MV-4-11 (cell line): ENCODE measurements at places on chromosomes 4 and X.
A peak's percentile ranks its signal among the peaks of the same experiment; 100 is the strongest.

- no peak for DNase-seq
Observed at GRCh38 chr4:108170631-108171338, 2.1 kb upstream of the LEF1 start.

- DNase-seq: no peak
Observed at GRCh38 chr4:48756689-48757220, 23.3 kb downstream of the FRYL start.

- DNase-seq: no peak
Observed at GRCh38 chrX:81232218-81232617, 30.3 kb downstream of the SH3BGRL start.

DNA sequence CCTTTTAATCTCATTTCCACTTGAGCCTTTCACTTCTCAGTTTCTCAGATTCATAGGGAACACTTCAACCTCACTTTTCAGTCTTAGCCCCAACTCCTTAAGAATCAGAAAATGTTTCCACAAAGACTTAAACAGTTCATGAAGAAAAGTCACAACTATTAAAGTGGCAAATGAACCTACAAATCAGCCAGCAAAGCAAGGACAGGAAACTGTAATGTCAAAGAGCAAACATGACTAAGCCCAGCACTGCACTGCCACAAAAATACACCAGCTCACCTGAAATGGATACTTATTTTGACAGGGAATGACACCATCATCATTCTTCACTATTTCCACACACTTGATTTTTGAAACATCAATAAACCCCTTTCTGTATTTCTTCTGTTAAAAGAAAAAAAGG, 41.8 kb upstream of the TXK start:
- DNase-seq: no peak

DNA sequence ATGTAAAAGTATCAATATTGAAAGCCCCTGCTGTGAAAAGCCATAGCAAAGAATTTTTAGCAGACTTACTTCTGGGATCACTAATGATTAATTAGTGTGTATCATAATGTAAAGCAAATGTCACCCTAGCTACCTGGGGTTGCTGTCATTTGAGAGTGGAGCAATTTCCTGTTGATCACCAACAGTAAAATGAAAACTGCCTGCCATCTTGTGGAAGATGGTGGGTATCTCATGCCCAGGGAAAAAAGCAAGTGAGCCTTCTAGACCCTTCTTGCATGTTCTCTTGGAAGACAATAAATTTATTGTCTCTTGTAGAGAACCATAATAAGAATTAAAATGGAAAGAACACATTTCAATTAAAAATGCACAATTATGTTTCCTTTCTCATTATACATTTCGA, 360.2 kb downstream of the ZIC3 start:
- no peak for DNase-seq

DNA sequence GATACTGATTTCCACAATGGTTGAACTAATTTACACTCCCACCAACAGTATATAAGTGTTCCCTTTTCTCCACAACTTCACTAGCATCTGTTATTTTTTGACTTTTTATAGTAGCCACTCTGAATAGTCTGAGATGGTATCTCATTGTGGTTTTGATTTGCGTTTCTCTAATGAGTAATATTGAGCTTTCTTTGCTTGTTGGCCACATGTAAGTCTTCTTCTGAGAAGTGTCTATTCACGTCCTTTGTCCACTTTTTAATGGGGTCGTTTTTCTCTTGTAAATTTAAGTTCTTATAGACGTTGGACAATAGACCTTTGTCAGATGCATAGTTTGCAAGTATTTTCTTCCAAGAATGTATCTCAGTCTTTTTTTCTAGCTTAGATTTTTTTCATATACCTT, 10.0 kb downstream of the FBXW7 start:
- DNase-seq: no peak

- no peak for DNase-seq
Observed at GRCh38 chr4:24796620-24797019, 1.2 kb downstream of the SOD3 start.

DNA sequence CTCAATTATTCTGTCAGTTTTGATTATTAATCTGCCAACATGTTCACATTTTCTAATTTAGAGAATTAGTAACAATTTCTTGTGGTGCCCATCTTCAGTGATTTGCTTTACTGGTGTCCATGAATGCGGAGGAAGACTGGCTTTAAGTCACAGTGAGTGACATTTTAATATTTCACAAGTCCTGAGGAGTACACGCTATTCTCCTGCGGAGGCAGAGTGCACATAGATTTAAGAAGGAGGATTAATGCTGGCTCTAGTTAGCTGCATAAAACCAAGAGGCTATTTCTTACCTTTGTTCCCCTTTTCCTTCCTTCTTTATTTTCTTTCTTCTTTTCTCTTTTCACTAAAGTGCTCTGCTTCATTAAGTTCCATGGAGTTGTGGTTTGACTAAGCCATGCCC, 495.2 kb upstream of the IGFBP7 start:
- DNase-seq: no peak

DNA sequence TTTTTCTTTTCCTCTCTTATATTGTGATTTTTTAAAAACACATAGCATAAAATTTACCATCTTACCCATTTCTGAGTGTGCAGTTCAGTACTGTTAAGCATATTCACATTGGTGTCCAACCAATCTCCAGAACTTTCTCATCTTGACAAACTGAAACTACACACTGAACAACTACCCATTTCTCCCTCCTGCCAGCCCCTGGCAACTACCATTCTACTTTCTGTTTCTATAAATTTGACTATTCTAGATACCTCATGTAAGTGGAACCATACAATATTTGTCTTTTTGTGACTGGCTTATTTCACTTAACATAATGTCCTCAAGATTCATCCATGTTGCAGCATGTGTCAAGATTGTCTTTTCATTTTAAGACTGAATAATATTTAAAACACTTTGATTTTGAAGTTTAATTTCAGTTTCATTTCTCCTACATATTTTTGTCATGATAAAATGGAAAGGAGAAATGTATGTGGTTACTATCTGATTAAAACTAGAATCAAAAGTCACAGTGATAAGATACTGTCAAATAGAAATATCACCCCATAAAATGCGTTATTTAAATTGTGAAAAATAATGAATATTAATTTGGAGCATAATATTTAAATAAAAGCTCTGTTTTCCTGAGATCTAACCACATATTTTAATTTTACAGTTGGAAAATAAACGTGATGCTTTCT, 122.8 kb downstream of the DIPK2B start:
- DNase-seq: peak; percentile 25

DNA sequence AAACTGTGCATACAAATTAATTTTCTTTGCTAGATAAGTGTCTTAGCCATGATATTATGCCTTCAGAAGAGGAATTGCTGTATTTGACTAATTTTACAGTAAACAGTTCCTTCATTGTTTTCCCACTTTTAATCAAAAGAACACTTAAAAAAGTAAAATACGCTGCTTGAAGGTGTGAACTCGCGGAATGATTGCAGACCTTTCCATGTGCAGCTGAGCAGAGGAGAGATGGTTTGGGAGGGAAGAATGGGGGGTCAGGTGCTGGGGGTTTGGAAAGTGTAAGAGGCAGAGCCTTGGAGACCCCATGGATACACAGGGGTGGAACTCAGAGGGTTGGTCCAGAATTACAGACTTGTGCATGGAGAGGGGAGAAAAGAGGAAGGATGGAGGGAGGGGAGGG, 15.3 kb downstream of the CYTL1 start:
- DNase-seq: no peak

- no peak for DNase-seq
Observed at GRCh38 chr4:88939697-88940096, 117.3 kb downstream of the FAM13A start.
